Progenitor cell of endocrine pancreas (in vitro differentiated cells): ENCODE measurements at places on chromosomes 7 and 10. TPM values are rescaled to one million over a fixed set of nuclear protein-coding genes. Genes with fewer than 3 reads are reported as not detected.
A peak's percentile ranks its signal among the peaks of the same experiment; 100 is the strongest.

GRCh38 chr7:34385384-34385783 is 272.6 kb upstream of the NPSR1 start:
- no peak overlapping the region for H3K27ac ChIP-seq
- peaks cover 3% of the 10 kb centered on the region for H3K36me3 ChIP-seq
- no peaks in the 10 kb centered on the region for H3K27me3 ChIP-seq
- no peaks in the 10 kb centered on the region for H3K4me1 ChIP-seq

GRCh38 chr10:6055929-6056328 is 6.2 kb downstream of the IL2RA start:
- DNase-seq: no peak
- no peaks in the 10 kb centered on the region for H3K4me1 ChIP-seq
- no peaks in the 10 kb centered on the region for H3K36me3 ChIP-seq

MYPN gene
- 0.05 and 0.22 TPM in 2 replicates for total RNA-seq

- no peak overlapping the region for H3K4me3 ChIP-seq
- H3K27ac ChIP-seq: no peak overlapping the region
- no peaks in the 10 kb centered on the region for H3K27me3 ChIP-seq
- peaks cover 1% of the 10 kb centered on the region for H3K4me1 ChIP-seq
- no peaks in the 10 kb centered on the region for H3K36me3 ChIP-seq
Measured at GRCh38 chr10:48234787-48235186, 39.7 kb downstream of the FRMPD2 start.

DNA sequence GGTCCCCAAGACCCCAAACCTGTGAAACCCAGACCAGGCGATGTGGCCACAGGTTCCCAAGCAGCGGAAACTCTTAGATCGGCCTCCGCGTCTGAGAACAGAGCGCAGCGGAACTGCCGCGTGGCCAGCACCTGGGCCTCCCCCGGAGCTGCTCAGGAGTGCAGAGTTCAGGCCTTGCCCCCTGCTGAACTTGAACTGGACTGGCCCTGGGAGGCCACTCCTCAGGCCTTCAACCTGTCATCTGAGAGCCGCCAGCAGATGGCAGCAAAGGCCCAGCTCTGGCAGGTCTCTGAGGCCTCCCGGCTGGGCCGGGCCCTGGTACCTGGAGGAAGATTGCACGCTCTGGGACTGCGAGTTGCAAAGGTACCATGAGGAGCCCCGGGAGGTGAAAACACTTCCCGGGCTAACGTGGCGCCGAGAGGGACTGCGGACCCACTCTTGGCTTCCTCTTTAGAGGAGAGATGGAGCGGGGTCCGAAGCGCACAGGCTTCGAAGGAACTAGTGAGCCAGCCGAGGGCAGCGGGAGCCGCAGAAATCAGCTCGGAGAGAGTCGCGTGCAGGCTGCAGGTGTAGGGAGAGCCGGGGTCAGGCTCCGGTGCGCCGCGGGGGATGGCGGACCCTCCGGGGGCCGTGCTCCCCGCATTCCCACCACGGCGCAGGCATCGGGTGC is 89.2 kb downstream of the PAXIP1 start:
- peak; percentile 96 for DNase-seq
- no peak overlapping the region for H3K27ac ChIP-seq
- peaks cover 20% of the 10 kb centered on the region for H3K27me3 ChIP-seq
- H3K4me1 ChIP-seq: peaks cover 9% of the 10 kb centered on the region
- peaks cover 2% of the 10 kb centered on the region for H3K36me3 ChIP-seq
- H3K4me3 ChIP-seq: no peak overlapping the region

TLL2 gene
- 0.58 and 0.60 TPM in 2 replicates for total RNA-seq

- no peaks in the 10 kb centered on the region for H3K36me3 ChIP-seq
- H3K27ac ChIP-seq: no peak overlapping the region
- H3K4me3 ChIP-seq: no peak overlapping the region
- peaks cover 38% of the 10 kb centered on the region for H3K27me3 ChIP-seq
Measured at GRCh38 chr7:108613147-108613948, 43.7 kb downstream of the DNAJB9 start.

SEMA4G gene
- 57.1 and 62.3 TPM in 2 replicates for total RNA-seq

DNA sequence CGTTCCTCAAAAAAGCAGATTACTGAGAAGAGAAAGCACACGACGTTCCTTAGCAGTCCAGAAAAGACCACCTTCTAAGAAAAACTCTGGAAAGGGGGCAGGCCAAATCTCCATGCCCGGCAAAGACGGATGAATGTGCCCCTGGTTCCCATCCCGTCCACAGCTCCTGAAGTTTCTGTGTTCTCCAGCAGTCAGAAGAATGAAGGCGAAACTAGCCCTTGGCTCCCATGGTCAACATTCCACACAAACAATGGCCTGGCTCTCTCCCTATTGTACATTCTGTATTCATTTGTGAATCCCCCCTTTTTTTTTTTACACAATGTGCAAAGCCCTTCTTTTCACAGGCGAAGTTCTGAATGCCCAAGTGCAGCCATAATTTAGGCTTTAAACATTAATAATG is 5.3 kb downstream of the CTBP2 start:
- peak overlapping the region; percentile 68 for H3K4me3 ChIP-seq
- peaks cover 64% of the 10 kb centered on the region for H3K4me1 ChIP-seq
- peaks cover 11% of the 10 kb centered on the region for H3K36me3 ChIP-seq
- no peaks in the 10 kb centered on the region for H3K27me3 ChIP-seq
- DNase-seq: no peak

GRCh38 chr7:105198223-105198622 is 184.2 kb downstream of the KMT2E start:
- peaks cover 19% of the 10 kb centered on the region for H3K36me3 ChIP-seq
- no peak overlapping the region for H3K4me3 ChIP-seq
- peaks cover 16% of the 10 kb centered on the region for H3K4me1 ChIP-seq
- H3K27ac ChIP-seq: peak overlapping the region; percentile 83

DNA sequence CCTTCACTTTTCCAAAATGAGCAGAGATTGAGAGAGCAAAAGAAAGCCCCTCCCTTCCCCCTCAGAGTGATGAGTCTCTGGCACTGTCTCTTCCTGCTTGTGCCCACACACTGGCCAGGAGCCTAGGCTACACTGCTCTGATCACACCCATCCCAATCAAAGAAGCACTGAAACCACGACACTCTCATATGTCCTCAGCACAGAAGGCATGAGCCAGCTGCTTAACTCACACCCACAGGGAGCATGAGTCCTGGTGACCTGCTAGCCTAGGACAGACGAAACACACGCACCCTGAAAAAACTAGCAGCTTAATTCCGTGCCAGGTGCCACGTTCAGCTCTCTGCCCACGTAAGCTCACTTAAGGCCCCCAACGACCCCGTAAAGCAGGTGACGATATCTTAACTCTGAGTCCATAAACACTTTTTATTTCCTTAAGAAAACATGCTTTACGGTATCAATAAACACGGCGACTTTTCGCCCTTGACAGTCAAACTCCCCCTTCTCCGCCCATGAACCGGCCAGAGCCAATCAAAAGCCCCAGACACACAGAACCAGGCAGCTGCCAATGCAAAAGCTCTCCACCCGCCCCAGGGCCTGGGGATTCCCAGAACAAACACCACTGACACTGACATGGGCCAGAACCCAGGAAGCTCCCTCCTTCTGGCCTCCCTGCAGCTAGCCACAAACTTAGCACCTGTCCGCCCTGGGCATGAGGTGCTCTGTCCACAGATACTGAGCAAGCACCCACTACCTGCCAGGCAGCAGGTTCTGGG is 69.0 kb downstream of the TNRC18 start:
- H3K4me1 ChIP-seq: peaks cover 11% of the 10 kb centered on the region
- peaks cover 54% of the 10 kb centered on the region for H3K36me3 ChIP-seq
- no peak for DNase-seq
- no peaks in the 10 kb centered on the region for H3K27me3 ChIP-seq

CLDN3 gene
- total RNA-seq: 49.0 and 49.9 TPM in 2 replicates

SEMA3E gene
- 0.29 and 1.1 TPM in 2 replicates for total RNA-seq
